Fibroblast of lung (primary cell): ENCODE measurements at places on chromosomes 2 and 18. TPM values are rescaled to one million over a fixed set of nuclear protein-coding genes. Genes with fewer than 3 reads are reported as not detected.

DNA sequence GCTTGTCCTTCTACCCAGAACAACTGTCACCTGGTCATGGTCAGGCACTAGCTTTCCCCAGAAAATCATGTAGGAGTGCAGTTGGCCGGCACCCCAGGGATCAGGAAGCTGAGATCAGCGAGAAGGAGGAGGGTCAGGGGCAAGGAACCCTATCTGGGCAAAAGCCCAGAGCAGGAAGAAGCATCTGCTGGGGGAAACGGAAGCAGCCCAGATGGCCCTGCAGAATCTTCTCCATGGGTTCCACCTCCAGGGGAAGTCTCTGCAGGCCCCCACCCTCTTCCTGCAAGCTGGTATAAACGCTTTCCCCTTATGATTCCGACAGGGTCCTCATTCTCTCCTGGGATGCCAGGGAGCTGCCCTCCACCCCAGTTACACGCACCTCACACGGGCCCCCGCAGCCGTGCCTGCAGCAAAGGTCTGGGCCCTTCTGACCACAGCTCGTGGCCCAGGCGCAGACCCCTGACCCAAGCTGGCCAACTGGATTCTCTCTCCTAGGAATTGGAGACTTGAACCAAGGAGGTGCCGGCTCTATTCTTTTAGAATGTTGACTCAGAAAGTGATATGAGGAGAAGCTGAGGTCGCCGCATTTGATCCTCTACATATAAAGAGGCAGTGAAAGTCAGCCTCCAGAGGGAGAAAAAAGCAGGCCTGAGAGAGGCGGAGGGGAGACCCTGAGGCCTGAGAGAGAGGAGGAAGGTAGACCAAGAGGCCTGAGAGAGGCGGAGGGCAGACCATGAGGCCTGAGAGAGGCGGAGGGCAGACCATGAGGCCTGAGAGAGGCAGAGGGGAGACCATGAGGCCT is 71.0 kb downstream of the STPG4 start:
- no peak for DNase-seq

DNA sequence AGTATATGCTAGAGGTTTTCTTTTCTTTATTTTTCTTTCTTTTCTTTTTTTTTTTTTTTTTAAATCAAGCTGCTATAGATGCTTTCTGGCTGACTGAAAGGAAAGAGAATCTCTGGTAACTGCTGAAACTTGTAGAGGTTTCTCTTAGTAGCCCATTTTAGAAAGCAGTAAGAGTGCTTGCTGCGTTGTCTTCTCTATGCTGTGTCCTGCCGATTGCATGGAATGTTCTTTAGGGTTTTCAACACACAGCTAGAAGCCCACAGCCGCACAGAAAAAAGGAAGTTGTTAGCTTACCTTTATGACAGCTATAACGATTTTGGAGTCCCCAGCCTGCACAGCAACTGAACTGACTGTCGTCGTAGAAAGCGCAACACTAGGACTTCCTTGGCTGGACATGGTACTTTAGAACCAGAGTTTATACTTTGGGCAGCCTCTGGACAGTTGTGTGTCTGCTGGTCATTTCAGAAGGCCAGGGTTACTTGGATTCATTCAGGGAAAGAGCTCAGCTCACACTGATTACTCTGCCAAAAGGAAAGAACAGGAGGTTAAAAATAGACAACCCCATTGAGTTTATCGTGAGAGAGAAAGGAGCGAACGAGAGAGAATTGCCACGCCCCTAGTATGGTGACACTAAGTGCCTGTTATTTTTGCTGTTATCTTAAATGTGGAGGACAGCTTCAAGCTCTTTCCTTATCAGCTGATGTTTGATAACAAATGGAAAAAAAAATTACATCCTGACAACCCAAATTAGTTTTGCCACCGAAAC is at the start of gene CCDC141:
CCDC141 (minus strand) TSS at position 592 of the 766 bp plus-strand sequence; CDS start at position 396, 196 bp downstream.
- DNase-seq, result no peak

GRCh38 chr18:69217196-69218000 is 183.3 kb upstream of the DOK6 start:
- DNase-seq, result no peak

- no peak for DNase-seq
Observed at GRCh38 chr2:19723021-19723420, 178.8 kb downstream of the TTC32 start.

Gene MROH2A
- polyA plus RNA-seq, result not detected in 2 replicates

DNA sequence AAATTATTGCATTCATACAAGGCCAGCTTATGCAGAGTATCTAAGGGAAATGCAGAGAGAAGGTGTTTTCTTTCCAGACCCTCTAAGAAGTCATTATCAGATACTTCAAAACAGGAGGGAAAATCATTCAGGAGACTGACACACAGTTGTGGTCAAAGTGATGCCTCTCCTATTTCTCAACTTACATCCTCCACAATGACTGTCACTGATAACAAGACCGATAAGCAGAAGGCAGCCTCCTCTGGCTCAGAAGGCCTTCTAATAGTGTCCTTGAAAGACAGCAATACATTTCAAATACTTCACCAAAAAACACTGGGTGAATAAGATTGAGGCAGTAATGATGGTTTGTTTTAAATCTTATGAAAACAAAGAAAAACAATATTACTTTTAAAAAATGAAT is 199.7 kb downstream of the PIEZO2 start:
- no peak for DNase-seq
